DMS153 (cell line): ENCODE measurements at places on chromosomes 1 and 21.

DNA sequence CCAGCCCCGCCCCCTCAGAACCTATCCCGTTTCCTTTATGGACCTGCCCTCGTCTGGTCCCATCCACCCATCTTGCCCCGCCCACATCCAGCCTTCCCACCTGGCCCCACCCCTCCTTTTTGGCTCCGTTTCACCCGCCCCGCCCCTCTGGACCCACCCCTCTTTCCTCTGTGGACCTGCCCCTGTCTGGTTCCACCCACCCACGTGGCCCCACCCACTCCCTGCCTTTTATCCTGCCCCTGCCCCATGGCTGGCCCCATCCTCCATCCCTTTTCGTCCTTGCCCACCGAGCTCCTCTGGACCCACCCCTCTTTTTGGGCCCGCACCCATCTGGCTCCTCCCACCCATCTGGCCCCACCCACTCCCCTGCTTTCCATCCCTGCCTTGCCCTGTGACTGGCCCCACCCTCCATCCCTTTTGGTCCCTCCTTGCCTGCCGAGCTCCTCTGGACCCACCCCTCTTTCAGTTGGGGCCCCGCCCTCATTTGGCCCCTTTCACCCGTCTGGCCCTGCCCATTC is 177.3 kb downstream of the CAMTA1 start:
- DNase-seq: peak; percentile 99

GRCh38 chr1:30968220-30968971 is 59.8 kb upstream of the SDC3 start:
- DNase-seq: no peak

- DNase-seq: no peak
Measured at GRCh38 chr1:207828046-207828445, 76.2 kb downstream of the CD46 start.

DNA sequence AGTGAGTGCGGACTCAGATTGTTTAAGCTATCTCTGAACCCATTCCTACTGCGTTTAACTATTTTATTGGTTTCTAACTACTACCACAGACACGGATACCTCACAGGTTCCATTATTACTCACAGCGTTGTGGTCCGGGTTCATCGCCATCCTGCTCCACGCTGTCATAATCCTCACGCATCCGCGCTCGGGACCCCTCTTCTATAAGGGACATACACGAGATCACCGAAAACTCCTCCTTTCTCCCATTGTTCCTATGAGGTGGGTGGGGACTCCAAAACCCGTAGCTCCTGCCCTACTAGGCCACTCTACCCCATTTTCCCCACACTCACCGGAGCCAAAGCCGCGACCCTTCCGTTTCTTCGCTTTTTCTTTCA is 610 bp downstream of the RBM8A start:
- DNase-seq: no peak

- no peak for DNase-seq
Measured at GRCh38 chr1:113871597-113872113, at the start of gene PTPN22. PTPN22 (minus strand) TSS chr1:113871712.

- peak; percentile 30 for DNase-seq
Measured at GRCh38 chr1:155003766-155004351, 1.3 kb downstream of the ZBTB7B start.

- no peak for DNase-seq
Measured at GRCh38 chr1:185155600-185156287, 1.0 kb downstream of the TRMT1L start.

- no peak for DNase-seq
Measured at GRCh38 chr1:170729225-170730002, 65.5 kb downstream of the PRRX1 start.

GRCh38 chr1:175062339-175062738 is 5.3 kb upstream of the TNN start:
- DNase-seq: no peak

DNA sequence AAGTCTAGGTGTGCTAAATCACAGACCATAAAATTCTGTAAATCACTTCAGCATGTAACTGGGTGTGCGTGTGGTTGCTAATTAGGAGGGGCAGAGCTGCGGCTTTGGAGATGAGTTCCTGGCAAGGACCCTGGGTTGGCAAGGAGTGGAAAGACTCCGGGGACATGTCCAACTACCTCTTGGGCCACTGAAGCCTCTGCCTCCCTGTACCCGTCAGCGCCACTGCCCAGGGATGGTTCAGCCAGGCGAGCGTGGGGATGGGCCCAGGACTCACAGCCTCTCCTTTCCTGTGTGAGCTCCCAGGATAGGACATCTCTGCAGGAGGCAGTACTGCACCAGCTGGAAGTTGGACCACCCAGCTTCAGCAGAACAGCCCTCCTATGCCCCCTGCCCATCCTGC is 386.4 kb upstream of the VAMP3 start:
- no peak for DNase-seq

DNA sequence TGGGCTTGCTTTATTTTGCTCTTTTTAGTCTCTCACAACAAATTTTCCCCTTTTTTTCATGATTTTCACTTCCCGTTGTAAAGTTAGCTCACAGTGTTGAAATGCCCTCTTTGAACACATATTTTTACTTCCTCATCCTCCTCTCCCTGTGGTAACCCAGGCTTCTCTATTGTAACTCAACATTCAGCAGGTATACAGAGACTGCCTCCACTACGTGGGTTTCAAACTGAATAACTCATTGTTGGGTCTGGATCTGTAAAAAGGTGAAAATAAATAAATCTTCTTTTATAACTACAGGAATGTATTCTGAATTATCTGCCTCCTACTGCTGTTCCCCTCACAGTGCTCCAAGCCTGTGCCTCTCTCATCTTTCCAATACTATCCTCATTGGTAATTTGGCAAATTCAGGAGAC is 166.4 kb downstream of the RUNX1 start:
- DNase-seq: no peak

DNA sequence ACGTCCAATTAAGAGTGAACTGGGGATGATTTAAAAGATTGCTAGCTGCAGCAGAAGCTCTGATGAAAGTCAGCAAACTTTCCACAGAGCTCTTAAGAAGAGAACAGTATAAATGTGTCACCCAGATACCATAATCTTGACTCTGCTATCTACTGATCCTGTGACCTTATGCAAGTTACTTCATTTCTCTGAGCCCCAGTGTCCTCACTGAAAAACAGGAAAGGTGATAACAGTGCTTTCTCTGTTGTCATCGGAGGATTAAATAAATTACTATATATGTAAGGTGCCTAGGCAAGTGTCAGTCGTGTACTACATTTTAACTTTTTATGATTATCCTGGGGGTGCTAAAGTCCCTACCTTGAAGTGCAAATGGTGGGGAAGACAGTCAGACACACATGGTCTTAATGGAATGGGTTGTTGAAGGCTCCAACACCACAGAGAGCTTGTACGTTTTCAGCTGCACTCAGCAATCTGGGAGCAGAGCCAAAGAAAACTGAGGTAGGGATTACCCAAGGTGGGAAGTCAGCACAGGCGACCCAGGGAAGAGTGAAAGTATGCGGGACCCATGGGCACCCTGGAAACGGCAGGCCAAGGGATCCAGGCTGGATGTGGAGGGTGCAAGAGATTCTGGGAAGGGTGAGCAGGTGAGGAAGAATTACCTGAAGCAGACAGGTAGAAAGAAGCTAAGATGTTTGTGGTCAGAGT is 82.8 kb downstream of the DTL start:
- DNase-seq: no peak

GRCh38 chr1:221778535-221779142 is 36.8 kb upstream of the DUSP10 start:
- no peak for DNase-seq

GRCh38 chr1:180548686-180549317 is 10.0 kb upstream of the OVAAL start:
- peak; percentile 23 for DNase-seq

DNA sequence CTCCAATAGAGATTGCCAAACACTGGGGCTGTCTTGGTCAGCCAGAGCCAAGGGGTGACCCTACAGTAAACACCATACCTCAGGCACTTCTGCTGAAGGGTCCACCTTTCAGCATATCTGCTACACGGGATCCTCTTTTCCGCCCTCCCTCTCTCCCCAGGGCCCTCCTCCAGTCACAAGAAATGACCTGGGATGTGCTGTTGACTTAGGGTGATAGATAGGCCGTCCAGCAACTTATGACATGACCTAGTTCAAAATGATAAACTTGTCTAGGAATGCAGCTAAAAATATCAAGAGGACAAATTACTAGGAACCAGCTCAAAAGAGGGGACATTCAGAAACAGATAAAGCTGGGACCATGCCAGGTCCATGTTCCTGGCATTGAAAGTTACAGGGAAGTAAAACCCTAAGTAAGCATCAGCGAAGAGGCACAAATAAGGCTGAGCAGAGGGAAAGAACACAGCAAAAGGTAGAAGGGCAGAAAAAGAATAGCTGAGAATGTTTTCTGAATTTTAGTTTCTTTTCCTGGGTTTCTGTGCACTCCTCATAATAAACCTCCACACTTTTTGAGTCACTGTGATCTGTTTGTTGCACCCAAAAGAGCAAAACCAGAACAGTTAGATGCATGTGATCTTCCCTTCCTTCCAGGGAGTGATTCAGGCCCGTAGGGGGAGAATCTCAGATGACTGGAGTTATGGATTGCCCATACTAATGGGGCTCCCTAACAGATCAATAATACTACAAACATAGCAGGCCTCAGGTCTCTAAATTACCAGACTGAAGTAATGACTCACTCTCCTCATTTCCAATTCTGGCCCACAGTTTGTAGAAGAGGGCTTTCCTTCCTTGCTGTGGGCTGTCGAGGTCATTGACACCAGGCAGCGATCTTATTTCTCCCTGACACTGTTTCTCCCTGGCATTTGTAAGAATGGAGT is 48.9 kb upstream of the F3 start:
- no peak for DNase-seq

GRCh38 chr1:209486861-209487593 is 96.5 kb upstream of the CAMK1G start:
- no peak for DNase-seq

- no peak for DNase-seq
Measured at GRCh38 chr1:21913258-21913657, 23.9 kb downstream of the HSPG2 start.

- DNase-seq: no peak
Measured at GRCh38 chr21:27070861-27071670, 104.2 kb upstream of the ADAMTS5 start.

- peak; percentile 8 for DNase-seq
Measured at GRCh38 chr21:21101911-21102310, 103.7 kb downstream of the NCAM2 start.
